ENCODE measurements at places on chromosomes 16 and 17.

GRCh38 chr16:85173981-85174751 lies 61.9 kb upstream of the CIBAR2 start:
- DNase-seq: no peak

GRCh38 chr16:51919736-51920135 lies 627.2 kb downstream of the TOX3 start:
- no peak for DNase-seq

GRCh38 chr17:80000136-80000535 lies 35.5 kb downstream of the TBC1D16 start:
- no peak for DNase-seq

DNA sequence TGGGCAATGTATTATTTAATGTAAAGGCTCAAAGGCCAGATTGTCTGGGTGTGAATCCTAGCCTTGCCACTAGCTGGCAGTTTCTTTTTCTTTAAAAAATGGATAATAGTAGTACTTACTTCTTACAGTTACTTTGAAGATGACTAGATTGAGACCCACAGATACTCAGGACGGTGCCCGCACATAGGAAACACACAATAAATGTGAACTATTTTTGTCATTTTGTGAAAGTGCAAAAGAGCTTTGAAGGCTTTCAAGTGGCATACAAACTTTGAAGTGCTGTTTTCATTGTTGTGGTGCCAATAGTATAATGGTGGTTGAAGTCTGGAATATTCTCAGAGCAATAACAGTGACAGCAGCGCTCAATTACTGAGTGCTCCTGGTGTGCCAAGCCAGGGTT lies 63.6 kb downstream of the OTOA start:
- DNase-seq: no peak

DNA sequence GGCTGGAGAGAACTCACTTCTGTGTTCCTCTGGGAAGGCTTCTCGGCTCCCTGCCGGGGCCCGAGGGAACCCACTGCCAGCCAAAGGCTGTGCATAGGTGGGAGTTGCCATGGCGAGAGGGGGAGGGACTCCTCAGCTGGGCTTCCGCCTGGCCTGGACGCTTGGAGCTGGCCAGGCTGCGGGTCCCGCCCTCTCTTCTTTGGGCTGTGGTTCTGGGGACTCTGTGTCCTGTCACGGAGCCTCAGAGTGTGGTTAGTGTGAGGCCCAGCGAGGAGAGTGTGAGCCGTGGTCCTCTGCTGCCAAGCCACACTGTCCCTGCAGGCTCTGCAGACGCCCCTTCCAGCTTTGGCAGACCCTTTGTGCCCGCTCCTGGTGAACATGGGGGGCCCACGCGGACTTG lies 123.1 kb downstream of the OR1D5 start:
- DNase-seq: peak; percentile 26

All from prostate gland (tissue), 2 donors.